ENCODE measurements at places on chromosomes 4 and X. TPM values are rescaled to one million over a fixed set of nuclear protein-coding genes. Genes with fewer than 3 reads are reported as not detected.

DNA sequence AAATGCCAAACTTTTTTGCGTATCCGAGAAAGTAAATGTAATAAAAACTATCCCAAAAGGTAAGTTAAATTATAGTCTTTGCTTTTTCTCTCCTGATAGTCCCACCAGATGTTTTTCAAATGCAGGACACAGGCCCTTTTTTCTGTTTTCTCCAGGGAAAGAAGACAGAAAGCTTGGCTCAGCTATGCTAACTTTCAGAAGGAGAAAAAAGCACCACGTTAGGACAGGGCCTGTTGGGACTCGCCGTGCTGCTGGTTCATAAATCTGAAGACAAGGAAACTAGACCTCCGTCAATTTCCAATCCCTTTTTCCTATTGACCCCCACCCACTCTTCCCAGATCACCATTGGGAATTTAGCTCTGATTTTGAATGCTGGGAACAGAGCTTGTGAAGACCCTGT is 220.9 kb upstream of the SFRP2 start:
- no peak for DNase-seq

- DNase-seq, result no peak
Measured at GRCh38 chrX:29470030-29470429, 745.3 kb upstream of the MAGEB2 start.

DNA sequence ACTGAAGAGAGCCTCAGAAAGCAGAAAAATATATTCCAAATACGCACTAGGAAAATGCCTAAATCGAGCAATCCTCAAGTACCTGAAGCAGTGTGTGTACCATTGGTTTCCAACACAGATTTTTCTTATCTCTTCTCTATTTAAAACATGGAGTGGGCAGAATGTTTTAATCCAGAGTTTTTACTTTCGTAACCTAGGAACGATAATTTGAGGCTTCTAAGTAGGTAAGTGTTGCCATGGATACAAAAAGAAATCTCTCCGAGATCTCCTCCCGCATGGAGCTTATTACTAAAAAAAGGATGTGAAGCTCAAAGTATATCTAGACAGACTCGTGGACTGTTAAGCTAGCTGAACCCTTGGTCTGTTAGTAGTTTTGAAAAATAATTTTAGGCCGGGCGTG is 23.0 kb upstream of the OTUD4 start:
- no peak for DNase-seq

- no peak for DNase-seq
Measured at GRCh38 chrX:135581496-135581895, 61.0 kb downstream of the INTS6L start.

GRCh38 chr4:159376289-159376688 is 273.4 kb downstream of the RAPGEF2 start:
- no peak for DNase-seq

DNA sequence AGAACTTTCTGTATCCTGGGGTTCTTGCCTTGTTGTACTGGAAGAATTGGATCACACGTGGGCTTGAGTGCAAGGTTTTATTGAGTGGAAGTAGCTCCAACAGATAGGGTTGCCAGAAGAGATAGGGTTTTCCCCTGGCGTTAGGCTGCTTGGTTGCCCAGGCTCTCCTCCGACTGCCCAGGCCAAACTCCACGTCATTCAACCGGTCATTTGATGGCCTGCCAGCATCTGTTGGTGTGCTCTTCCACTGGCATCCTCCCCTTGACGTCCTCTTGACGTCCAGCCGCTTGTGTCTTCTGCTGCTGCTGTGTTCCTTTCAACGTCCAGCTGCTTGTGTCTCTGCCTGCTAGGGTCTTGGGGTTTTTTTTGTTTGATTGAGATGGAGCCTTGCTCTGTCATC is 340.3 kb upstream of the ZCCHC13 start:
- DNase-seq, result no peak

IL2RG gene
- total RNA-seq, result 5.2 TPM

ADGRL3 gene
- total RNA-seq, result 11.3 TPM

- DNase-seq, result no peak
Measured at GRCh38 chrX:79412972-79413371, 45.8 kb upstream of the ITM2A start.

- no peak for DNase-seq
Measured at GRCh38 chr4:167282171-167282864, 48.0 kb upstream of the SPOCK3 start.

STARD8 gene
- total RNA-seq, result 9.9 TPM

GUCY1B1 gene
- 3.6 TPM for total RNA-seq

TCP11X1 gene
- total RNA-seq, result not detected

- no peak for DNase-seq
Measured at GRCh38 chrX:107686026-107686425, 57.7 kb downstream of the PRPS1 start.

PDE5A gene
- 23.9 TPM for total RNA-seq

- DNase-seq, result no peak
Measured at GRCh38 chr4:128682942-128683666, 126.4 kb upstream of the JADE1 start.

DNA sequence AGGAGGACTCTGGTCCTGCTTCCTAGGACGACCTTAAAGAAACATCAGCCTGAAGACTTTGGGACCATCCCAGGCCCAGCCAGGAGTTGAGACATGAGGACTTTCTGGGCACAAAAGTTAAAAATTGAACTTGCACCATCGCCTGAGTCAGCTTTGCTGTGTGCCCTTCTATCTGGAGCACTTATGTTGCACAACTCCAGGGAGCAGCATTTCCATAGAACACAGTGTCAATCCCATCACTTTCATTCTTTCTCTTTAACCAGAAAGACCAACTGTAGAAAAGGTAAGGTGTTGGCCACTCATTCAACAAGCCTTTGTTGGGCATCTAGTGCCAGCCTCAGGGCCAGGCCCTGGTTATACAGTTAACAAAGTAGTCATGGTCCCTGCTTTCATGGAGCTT is 8.6 kb upstream of the CLDN24 start:
- no peak for DNase-seq

NDST4 gene
- total RNA-seq, result 0.26 TPM

DNA sequence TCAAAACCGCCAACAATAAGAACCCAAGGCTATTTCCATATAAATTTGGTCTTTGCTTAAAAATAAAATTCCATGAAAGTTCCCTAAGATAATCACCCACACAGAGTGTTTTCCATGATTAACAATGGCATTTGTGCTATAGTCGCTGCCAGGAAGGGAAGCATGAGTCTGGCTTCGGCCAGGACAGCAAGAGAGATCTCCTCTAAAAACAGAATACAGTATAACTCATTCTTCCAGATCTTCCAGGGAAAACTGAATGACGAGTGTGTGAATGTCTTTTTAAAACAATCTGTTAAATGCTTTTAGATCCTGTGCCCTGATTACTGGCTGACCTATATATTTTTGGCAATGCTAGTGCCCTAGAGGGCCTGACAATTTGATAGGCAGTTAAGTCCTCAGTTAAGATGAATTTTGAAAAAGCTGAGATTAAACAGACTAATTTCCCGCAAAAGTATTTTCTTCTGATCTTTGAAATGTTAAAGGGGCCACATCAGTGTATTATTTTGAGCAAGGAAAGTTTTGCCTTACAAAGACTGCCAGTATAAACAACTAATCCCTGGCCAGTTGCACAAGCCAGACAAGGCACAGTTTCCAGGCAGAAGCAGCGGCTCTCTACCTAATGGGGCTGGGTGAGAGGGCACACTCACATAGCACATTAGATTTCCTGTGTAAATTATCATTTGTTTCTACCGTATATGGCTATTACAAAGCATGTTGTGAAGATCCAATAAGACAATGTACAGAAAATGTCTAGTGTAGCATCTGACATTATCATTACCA is 127.3 kb downstream of the DCHS2 start:
- DNase-seq, result no peak

SLC7A11 gene
- total RNA-seq, result 6.3 TPM

PRDM5 gene
- 15.7 TPM for total RNA-seq

GRCh38 chr4:78482281-78482680 is 69.3 kb upstream of the ANXA3 start:
- DNase-seq, result no peak

DNA sequence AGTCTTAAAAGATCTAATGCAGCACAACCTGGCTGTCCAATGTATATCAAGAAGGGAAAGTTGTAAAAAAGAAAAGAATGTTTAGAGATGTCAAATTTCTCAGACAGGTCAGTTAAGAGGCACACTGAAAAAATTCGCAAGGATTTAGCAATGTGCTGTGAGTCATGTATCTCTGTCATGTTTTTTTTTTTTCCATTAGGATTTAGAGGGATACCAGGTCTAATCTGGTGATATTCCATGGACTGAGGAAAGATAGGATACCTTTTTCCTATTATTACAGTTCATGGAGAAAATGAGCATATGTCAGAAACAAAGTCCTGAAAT is 815.4 kb upstream of the PCDH10 start:
- no peak for DNase-seq

- DNase-seq, result no peak
Measured at GRCh38 chrX:151714362-151714761, 1.5 kb upstream of the FATE1 start.

DNA sequence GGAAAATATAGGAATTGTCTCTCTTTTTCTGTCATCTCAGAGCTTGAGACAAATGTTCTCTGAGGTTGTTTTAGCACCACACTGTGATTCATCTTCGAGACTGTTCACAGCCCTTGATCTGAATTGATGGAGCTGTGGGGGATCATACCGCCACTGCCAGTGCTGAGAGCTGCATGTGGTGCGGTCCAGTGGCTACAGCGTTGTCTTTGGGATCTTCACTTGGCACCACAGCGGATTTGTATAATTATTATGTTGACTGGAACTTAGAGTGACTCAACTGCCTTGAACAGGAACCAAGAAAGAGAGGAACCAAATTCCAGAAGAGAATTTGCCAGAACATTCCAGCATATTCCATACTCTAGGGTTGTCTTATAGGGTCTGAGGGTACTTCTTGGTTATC is 29.1 kb downstream of the TBL1X start:
- no peak for DNase-seq

- DNase-seq, result no peak
Measured at GRCh38 chrX:10486373-10486772, 134.0 kb downstream of the MID1 start.

SMIM10L2A gene
- 2.6 TPM for total RNA-seq

PCDH18 gene
- 91.8 TPM for total RNA-seq

DNA sequence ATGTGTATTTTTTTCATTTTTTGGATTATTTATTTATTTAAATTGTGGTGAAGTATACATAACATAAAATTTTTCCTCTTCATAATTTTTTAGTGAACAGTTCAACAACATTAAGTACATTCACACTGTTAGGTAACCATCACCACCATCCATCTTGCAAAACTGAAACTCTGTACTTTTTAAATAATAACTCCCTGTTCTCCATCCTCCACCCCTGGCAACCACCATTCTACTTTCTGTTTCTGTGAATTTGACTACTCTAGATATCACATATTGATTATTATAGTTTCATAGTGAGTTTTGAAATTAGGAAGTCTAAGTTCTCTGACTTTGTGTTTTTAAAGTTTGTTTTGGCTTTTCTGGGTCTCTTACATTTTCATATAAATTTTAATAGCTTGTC is 89.3 kb upstream of the STX18 start:
- DNase-seq, result no peak

GRCh38 chr4:35697210-35697736 is 547.0 kb downstream of the ARAP2 start:
- DNase-seq, result no peak

SHISA3 gene
- 0.24 TPM for total RNA-seq

PDGFRA gene
- 4.8 TPM for total RNA-seq

- DNase-seq, result no peak
Measured at GRCh38 chr4:11014199-11014598, 329.6 kb upstream of the CLNK start.

GRCh38 chr4:166980419-166980818 is 253.9 kb downstream of the SPOCK3 start:
- DNase-seq, result no peak

AKAP14 gene
- 0.92 TPM for total RNA-seq

DNA sequence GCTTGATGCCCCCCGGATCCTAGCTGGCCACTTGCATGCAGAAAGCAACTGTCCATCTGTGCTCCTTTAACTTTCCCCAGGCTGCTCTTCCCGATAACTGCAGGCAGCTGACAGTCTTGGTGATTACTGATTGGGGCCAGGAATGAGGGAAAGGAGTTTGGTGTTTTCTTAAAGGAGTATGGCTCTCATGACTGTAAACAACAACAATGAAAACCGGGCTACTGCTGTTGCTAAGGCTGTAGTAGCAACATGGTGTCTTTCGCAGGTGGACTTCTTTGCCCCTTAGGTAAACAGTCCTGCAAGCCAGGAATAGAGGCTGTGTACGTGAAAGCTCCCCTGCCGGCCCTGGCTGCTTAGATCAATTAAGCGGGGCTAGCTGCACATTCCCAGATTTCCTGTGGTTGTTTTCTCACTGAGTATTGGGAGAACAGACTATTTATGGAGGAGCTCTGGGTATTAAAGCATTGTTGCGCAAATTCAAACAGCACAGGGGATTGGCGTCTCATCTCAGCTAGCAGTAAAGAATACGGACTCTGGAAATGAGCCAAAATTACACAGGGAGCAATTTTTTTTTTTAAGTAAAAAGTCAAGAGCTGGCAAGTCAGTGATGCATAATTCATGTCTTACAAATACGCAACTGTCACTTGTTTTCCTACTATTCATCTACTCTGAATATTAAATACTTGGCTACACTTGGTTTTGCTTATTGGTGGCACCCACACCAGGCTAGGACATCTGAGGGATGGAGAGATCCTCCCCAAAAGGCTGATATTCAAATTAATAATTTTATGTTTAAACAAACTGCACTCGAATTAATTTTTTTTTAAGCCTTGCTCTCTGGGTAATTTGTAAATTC is 61.6 kb upstream of the NAP1L5 start:
- no peak for DNase-seq
